ENCODE measurements at places on chromosomes 7 and 10. TPM values are rescaled to one million over a fixed set of nuclear protein-coding genes. Genes with fewer than 3 reads are reported as not detected.

GRCh38 chr7:26659121-26659520 lies 205.3 kb downstream of the SKAP2 start:
- no peaks in the 10 kb centered on the region for H3K4me1 ChIP-seq
- no peaks in the 10 kb centered on the region for H3K36me3 ChIP-seq
- no peaks in the 10 kb centered on the region for H3K27me3 ChIP-seq
- no peak overlapping the region for H3K4me3 ChIP-seq

UFSP1 gene
- polyA plus RNA-seq, result 0.41 TPM

HNRNPF gene
- 218 TPM for polyA plus RNA-seq

DNA sequence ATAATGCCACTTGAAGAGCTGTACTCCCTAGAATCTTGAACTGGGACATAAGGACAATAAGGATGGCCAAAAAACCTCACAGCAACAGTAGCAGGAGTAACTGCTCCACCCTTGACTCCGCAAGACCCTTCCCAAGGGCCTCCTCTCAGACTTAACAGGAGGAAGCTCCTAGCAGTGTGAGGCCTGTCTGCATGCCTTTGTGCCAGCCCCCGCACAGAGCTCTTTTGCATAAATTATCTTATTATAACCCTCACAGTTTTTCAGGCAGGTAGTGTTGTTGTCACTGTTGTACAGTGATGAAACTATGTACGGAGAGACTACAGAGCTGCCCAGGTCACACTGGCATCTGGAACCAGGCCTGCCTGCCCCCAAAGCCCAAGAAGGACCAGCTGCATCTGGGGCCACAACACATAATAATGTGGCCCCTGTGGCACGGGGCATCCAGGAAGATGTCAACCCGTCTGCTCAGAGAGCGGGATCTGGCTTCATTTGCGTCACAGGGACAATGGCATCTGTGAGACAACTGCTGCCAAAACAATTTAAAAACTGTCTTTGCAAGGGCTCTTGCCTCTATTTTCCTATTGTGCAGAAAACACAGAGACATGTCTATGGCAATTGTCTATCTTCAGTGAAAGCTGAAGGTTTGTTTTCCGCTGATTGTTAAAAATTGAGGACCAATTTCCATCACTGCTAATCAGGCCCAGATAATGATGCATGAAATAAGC lies 249.3 kb upstream of the GRB10 start:
- no peak overlapping the region for H3K27ac ChIP-seq
- H3K4me3 ChIP-seq, result no peak overlapping the region

- H3K27ac ChIP-seq, result no peak overlapping the region
- DNase-seq, result no peak
- H3K36me3 ChIP-seq, result no peaks in the 10 kb centered on the region
- peaks cover 5% of the 10 kb centered on the region for H3K27me3 ChIP-seq
Observed at GRCh38 chr10:45179691-45180090, 135.7 kb downstream of the OR13A1 start.

PAPOLB gene
- polyA plus RNA-seq, result not detected

GRCh38 chr7:68754414-68754813 lies 843.9 kb upstream of the AUTS2 start:
- H3K4me3 ChIP-seq, result no peak overlapping the region
- H3K4me1 ChIP-seq, result no peaks in the 10 kb centered on the region
- no peak for DNase-seq
- H3K27ac ChIP-seq, result no peak overlapping the region
- no peaks in the 10 kb centered on the region for H3K36me3 ChIP-seq

DNA sequence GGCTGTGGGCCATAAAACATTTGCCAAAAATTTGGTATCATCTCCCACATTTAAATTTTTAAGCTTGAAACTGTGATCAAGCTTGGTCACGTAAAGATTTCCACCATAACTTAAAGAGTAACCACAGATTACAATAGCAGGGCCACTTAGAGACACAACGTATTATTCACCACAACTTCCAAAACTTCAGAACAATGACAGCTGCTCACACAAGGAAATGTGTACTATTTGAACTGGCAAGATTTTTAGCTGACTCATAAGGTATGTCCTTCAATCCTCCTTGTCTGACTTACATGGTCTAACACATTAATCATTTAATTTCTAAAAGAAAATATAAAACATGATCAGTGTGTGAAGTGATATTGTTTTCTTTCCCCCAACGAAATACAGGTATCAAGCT lies 234.5 kb downstream of the PARD3 start:
- no peak overlapping the region for H3K27ac ChIP-seq
- H3K27me3 ChIP-seq, result no peaks in the 10 kb centered on the region
- no peaks in the 10 kb centered on the region for H3K4me1 ChIP-seq

- peaks cover 18% of the 10 kb centered on the region for H3K4me1 ChIP-seq
- H3K27ac ChIP-seq, result no peak overlapping the region
- no peak for DNase-seq
- H3K4me3 ChIP-seq, result no peak overlapping the region
- peaks cover 2% of the 10 kb centered on the region for H3K36me3 ChIP-seq
Observed at GRCh38 chr7:132778761-132779160, 202.5 kb upstream of the PLXNA4 start.

DNA sequence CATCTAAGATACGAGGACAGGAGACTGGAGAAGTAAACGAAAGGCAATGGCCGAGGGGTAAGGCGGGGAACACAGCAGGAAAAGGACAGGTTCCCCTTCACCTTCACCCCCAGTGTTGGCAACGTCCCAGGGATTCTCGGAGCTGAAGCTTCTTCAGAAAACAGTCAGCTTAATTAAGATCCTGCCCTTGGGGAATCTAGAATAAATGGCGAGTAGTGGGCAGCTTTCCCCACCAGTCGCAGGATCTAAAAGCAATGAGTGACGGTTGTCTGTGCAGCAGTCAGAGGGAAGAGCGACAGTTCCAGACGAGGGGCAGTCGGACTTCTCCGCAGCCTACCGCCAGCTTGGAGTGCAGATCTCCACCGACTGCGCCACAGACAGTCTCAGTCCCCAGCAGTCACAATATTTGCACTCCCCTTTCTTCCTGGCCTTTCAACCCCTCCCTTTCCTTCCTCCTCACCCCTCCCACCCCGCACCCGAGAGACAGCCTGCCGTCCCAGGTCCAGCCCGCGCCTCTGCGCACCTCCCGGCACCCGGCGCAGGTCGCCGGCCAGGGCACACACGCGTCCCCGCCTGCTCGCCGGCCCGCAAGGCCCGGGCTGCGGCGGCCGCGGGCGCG lies 10.9 kb upstream of the SP8 start:
- H3K4me1 ChIP-seq, result peaks cover 12% of the 10 kb centered on the region
- peak overlapping the region; percentile 63 for H3K27ac ChIP-seq
- H3K27me3 ChIP-seq, result peaks cover 42% of the 10 kb centered on the region
- H3K4me3 ChIP-seq, result peak overlapping the region; percentile 96
- no peaks in the 10 kb centered on the region for H3K36me3 ChIP-seq
- DNase-seq, result no peak

PTF1A gene
- not detected for polyA plus RNA-seq

- H3K27me3 ChIP-seq, result peaks cover 15% of the 10 kb centered on the region
- no peaks in the 10 kb centered on the region for H3K36me3 ChIP-seq
- H3K27ac ChIP-seq, result peak overlapping the region; percentile 85
- peaks cover 56% of the 10 kb centered on the region for H3K4me1 ChIP-seq
- H3K4me3 ChIP-seq, result peak overlapping the region; percentile 87
Observed at GRCh38 chr7:47582764-47583738, 1.1 kb upstream of the TNS3 start.

ATG9B gene
- 9.8 TPM for polyA plus RNA-seq

CPA2 gene
- polyA plus RNA-seq, result not detected

DNA sequence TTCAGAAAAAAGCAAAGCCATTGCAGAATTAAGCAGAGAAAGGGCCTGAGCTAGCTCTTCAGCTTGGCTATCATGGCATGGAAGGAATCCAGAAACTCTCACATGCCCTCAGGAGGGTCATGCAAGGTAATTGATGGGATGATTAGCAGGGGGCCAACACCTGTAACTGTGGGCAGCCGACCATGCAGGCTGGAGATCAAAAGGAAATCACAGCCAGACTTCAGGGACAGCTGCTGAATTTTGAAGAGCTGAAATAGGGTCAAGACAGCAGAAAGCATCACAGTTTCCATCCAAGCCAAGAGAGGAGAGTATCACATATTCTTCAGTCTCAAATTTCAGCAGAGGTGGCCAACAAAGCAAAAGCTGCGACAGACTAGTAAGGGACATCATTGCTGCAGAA lies 239.6 kb upstream of the STEAP1 start:
- H3K27me3 ChIP-seq, result no peaks in the 10 kb centered on the region
- H3K4me3 ChIP-seq, result no peak overlapping the region
- no peaks in the 10 kb centered on the region for H3K4me1 ChIP-seq

DNA sequence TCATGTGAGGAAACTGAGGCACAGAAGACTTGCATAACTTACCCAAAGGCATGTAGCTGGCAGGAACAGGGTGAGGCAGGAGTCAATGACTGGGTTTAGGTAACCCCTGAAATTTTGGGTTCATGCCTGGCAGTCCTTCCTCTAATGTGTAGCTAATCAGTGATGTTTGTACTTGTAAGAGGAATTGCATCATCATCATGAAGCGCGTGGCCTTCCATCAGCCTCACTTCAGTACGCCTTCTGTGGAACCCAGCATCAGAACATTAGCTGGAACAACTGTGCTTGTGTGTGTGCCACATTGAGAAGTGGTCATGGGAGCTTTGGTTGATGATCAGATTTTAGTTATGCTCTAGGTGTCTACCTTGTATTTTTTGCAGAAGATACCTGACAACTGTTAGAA lies 18.2 kb upstream of the STMP1 start:
- no peaks in the 10 kb centered on the region for H3K4me1 ChIP-seq
- no peak overlapping the region for H3K27ac ChIP-seq
- H3K27me3 ChIP-seq, result no peaks in the 10 kb centered on the region
- peaks cover 9% of the 10 kb centered on the region for H3K36me3 ChIP-seq

MMP21 gene
- not detected for polyA plus RNA-seq

NRP1 gene
- polyA plus RNA-seq, result not detected

DNA sequence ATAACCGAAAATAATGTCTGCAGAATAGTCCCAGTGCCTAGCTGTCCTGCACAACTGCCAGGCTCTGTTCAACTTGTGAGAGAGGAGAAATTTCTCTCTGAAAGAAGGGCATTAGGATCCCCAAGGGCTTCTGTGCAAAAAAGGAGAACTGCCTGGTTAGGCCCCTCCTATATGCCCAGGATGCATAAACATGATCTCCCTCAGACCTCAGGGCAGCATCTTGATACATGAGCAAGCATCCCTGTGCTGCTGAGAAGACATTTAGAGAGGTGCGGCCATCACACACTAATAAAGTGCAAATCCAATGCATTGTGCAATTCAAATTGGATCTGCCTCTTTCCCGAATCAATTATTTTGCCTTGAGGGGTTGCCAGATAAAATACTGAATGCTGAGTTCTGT lies 553.6 kb downstream of the TNS3 start:
- DNase-seq, result no peak
- no peak overlapping the region for H3K4me3 ChIP-seq
- no peaks in the 10 kb centered on the region for H3K4me1 ChIP-seq
- H3K27me3 ChIP-seq, result peaks cover 14% of the 10 kb centered on the region

PCLO gene
- polyA plus RNA-seq, result not detected

- H3K27me3 ChIP-seq, result no peaks in the 10 kb centered on the region
- peaks cover 44% of the 10 kb centered on the region for H3K4me1 ChIP-seq
- H3K27ac ChIP-seq, result no peak overlapping the region
- no peak for DNase-seq
- H3K4me3 ChIP-seq, result no peak overlapping the region
Observed at GRCh38 chr7:7686811-7687508, 31.4 kb downstream of the RPA3 start.

DNA sequence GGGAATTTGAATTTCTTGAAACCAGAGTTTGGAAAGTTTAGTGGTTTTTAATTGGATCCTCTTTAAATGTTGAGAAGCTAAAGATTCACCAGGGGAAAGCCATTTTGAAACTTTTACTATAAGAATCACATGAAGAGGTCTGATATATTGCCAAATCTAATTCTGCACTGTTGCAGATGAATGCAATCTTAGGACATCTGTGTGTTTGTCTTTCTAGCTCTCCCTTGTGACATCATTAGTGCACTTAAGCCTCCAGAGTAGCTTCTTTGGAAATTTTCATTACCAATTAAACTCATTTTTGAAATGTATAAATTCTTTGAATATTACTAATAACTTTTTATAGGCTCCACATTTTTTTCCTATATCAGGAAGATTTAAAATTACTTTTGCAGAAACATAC lies 160.2 kb downstream of the BICC1 start:
- H3K4me1 ChIP-seq, result no peaks in the 10 kb centered on the region
- H3K27ac ChIP-seq, result no peak overlapping the region
- H3K4me3 ChIP-seq, result no peak overlapping the region
- H3K36me3 ChIP-seq, result no peaks in the 10 kb centered on the region
- no peaks in the 10 kb centered on the region for H3K27me3 ChIP-seq

OLAH gene
- polyA plus RNA-seq, result not detected

- no peaks in the 10 kb centered on the region for H3K4me1 ChIP-seq
- H3K4me3 ChIP-seq, result no peak overlapping the region
- H3K27ac ChIP-seq, result no peak overlapping the region
- no peak for DNase-seq
- no peaks in the 10 kb centered on the region for H3K36me3 ChIP-seq
Observed at GRCh38 chr7:24026351-24026750, 257.6 kb upstream of the NPY start.

RAB19 gene
- polyA plus RNA-seq, result 0.71 TPM

- peaks cover 38% of the 10 kb centered on the region for H3K4me1 ChIP-seq
- H3K4me3 ChIP-seq, result no peak overlapping the region
- DNase-seq, result no peak
- no peaks in the 10 kb centered on the region for H3K27me3 ChIP-seq
- peaks cover 14% of the 10 kb centered on the region for H3K36me3 ChIP-seq
Observed at GRCh38 chr7:156886020-156886795, 6.8 kb downstream of the LMBR1 start.

AGMO gene
- polyA plus RNA-seq, result not detected

- no peaks in the 10 kb centered on the region for H3K36me3 ChIP-seq
- no peak for DNase-seq
- H3K27ac ChIP-seq, result no peak overlapping the region
- no peaks in the 10 kb centered on the region for H3K27me3 ChIP-seq
- peaks cover 25% of the 10 kb centered on the region for H3K4me1 ChIP-seq
Observed at GRCh38 chr7:5488286-5488878, 64.7 kb upstream of the TNRC18 start.

GRCh38 chr10:31709028-31709427 lies 219.6 kb downstream of the ARHGAP12 start:
- no peak overlapping the region for H3K27ac ChIP-seq
- H3K4me1 ChIP-seq, result peaks cover 29% of the 10 kb centered on the region
- no peak overlapping the region for H3K4me3 ChIP-seq
- H3K36me3 ChIP-seq, result peaks cover 21% of the 10 kb centered on the region

UNCX gene
- polyA plus RNA-seq, result not detected

DNA sequence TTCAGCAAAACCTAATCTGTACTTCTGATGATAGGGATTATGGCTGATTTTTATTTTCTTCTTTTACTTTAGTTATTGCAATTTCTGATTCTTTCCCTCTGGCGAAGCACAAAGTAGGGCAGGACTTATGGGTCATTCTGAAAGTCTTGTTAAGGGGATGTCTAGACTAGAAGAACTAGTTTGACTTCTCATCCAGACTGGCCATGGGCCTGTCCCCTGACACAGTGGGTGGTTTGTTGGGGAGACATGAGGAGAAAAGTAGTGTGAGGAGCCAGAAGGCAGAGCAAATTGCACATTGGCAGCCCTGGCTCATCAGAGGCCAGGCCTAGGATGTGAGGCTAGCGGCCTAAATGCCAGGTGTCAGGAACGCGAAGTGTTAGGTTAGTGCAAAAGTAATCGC lies 152.8 kb downstream of the RTKN2 start:
- H3K27ac ChIP-seq, result no peak overlapping the region
- H3K4me1 ChIP-seq, result peaks cover 27% of the 10 kb centered on the region
- no peaks in the 10 kb centered on the region for H3K27me3 ChIP-seq
- H3K36me3 ChIP-seq, result no peaks in the 10 kb centered on the region
- no peak for DNase-seq

Measured in naive B cell (primary cell).